NCI-H1048 (cell line): ENCODE measurements at places on chromosomes 1 and 21.
A peak's percentile ranks its signal among the peaks of the same experiment; 100 is the strongest.

DNA sequence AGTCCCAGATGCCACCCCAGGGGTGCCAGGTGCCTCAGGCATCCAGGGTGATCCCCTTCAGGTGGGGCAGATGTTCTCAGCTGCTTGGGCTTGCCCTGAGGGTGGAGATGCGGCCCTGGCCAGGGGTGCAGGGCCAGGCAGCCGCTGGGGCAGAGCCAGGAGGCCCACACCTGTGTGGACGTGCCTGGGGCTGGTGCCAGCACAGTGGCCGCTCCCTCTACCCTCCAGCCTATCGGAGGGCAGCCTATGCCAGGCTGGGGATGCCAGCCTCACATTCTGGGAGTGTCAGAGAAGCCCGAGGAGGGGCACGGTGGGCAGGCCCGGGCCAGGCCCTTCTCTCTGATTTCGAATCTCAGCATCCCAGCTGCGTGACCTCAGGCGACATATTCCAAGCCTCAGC lies 96.5 kb upstream of the WNT4 start:
- no peak for DNase-seq

DNA sequence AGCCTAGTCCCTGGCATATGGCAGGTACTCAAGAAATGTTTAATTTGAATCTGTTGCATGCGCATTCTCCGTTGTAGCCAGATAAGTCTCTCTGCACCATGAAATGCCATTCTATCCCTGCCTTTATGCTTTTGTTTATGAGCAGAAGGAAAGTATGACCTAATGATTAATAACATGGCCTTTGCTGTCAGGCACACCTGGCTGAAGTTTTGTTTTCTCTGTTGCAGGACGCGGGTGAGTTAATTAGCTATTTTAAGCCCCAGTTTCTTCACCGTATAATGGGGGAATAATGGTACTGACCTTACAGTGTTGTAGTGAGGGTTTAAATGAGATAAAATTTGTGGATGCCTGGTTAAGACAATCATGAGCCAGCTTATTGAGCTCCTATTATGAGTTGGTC lies 87.7 kb downstream of the ST6GALNAC3 start:
- DNase-seq, result no peak

- no peak for DNase-seq
Observed at GRCh38 chr21:32413697-32414578, 1.4 kb downstream of the EVA1C start.

DNA sequence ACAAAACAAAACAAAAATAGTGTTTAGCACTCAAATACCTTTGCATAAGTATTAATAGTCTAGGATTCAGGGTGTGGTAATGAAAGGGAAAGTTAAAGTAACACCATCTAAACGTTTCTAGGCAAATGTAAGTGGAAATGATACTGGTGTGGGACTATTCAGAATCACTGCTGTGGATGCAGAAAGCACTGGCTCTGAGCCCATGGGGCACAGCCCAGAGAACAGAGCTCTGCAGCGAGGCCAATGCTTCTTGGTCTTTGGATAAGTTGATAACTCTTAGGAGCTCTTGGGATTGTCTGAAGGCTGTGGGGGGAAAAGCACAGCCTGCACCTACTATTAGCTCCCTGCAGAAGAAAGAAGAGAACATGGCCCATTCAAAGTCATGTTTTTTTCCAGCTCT lies 21.4 kb upstream of the DNM3 start:
- no peak for DNase-seq

DNA sequence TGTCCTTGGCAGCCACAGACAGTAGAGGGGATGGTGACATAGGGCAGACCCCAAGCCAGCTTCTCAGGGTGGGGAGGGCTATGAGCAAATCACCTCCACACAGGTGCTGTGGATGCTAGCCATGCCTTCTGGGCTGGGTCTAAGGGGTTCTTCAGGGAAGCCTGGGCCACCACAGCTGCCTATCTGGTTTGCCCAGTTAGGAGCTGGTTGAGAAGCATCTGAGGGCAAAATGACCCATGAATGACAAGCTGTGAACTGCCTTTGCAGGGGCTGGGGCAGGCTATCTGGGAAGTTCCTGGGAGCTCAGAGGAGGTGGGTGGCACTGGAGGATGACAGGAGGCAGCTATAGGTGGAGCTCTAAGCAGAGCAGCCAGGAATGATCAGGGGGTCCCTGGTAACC lies 10.1 kb upstream of the ARHGEF10L start:
- DNase-seq, result no peak

DNA sequence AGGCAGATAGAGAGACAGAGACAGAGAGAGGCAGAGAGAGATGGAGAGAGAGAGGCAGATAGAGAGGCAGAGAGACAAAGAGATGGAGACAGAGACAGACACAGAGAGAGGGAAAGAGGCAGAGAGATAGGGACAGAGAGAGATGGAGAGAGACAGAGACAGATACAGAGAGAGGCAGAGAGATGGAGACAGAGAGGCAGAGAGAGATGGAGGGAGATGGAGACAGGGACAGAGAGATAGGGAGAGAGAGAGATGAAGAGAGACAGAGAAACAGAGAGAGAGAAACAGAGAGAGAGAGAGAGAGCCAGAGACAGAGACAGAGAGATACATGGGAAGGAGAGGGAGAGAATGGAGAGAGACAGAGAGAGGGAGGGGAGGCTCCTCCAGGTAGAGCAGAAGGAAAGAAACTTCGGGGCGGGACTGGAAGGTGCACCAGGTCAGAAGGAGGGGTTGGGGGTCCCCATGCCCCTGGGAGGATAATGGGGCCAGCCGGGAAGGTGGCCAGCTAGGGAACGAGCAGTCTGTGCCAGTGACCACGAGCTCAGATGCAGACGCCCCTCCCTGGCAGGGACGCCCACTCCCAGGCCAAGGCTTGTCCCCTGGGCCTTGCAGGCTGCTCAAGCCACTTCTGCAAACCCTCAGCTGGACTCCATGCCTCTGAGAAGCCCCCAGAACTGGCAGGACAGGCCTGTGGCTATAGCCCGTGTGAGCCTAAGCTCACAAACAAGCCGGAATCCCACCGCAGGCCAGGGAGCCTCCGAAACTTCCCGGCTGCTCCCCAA lies 3.3 kb downstream of the FNDC10 start:
- DNase-seq, result no peak

DNA sequence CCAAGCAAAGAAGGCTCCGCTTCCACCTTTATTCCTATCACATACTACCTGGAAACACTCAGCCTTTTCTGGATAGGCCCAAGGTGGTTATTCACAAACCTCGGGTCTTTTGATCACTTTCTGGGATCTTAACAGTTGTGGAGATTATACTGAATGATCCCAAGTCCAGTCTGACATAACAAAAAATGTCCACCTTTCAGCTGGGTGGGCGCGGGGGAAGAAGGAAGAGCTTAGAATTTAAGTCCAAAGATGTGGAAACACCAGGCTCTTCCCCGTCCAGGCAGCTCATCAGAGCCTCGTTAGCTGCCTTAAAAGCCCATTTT lies 338 bp upstream of the C1orf53 start:
- no peak for DNase-seq

DNA sequence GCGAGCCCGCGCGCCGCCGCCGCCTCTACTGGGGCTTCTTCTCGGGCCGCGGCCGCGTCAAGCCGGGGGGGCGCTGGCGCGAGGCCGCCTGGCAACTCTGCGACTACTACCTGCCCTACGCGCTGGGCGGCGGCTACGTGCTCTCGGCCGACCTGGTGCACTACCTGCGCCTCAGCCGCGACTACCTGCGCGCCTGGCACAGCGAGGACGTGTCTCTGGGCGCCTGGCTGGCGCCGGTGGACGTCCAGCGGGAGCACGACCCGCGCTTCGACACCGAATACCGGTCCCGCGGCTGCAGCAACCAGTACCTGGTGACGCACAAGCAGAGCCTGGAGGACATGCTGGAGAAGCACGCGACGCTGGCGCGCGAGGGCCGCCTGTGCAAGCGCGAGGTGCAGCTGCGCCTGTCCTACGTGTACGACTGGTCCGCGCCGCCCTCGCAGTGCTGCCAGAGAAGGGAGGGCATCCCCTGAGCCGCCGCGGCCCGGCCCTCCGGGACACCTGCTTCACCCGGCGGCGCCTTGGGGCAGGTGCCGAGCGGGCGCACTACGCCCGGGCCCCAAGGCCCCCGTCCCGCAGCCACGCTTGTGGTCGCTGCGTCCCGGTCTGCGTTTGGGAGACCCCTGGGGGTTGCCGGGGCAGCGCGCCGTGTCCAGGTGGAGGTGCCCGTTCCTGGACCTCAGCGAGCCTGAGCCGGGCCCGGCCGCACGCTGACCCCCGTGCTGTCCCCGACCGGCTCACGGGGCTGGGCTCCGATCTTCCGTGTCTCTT lies 944 bp downstream of the B3GALT6 start:
- no peak for DNase-seq

DNA sequence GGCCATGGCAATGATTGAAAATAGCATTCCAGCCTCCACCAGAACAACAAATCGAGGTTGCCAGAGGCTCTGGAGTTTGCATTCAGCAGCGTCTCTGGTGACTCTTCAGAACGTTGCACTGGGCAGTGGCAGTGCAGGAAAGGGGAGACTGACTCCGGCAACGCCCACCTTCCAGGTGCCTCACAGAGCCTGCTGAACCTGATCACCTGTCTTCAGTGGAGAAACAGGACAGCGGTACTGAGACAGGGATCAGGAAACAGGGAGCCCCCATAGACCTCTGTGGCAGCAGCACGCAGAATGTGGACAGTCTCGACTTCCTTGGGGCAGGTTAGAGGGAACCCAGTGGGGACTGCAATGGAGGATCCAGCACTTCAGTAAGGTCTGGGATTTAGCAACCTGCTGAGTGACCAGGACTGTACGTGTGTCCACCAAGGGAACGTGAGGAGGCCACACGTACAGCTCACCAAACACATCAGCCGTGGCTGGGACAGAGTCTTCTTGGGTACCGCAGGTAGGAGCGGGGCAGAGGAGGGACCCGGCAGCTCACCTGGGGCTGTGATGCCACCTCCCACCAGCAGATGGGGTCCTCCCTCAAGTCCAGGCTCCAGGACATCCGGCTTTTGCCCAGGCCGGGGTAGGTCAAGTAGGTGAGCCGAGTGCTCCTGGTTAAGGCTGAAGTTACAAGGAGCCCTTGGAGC lies 128.6 kb downstream of the PRDM2 start:
- no peak for DNase-seq

DNA sequence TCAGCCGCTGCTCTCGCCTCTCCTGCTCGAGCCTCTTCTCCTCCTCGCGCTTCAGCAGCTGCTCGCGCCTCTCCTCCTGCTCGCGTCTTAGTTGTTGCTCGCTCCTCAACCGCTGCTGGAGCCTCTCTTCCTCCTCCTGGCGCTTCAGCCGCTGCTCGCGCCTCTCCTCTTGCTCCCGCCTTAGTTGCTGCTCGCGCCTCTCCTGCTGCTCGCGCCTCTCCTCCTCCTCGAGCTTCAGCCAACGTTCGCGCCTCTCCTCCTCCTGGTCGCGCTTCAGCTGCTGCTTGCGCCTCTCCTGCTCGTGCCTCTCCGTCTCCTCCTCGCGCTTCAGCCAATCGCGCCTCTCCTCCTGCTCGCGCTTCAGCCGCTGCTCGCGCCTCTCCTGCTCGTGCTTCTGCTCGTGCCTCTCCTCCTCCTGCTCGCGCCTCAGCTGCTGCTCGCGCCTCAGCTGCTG lies 3.7 kb downstream of the TCHH start:
- no peak for DNase-seq

DNA sequence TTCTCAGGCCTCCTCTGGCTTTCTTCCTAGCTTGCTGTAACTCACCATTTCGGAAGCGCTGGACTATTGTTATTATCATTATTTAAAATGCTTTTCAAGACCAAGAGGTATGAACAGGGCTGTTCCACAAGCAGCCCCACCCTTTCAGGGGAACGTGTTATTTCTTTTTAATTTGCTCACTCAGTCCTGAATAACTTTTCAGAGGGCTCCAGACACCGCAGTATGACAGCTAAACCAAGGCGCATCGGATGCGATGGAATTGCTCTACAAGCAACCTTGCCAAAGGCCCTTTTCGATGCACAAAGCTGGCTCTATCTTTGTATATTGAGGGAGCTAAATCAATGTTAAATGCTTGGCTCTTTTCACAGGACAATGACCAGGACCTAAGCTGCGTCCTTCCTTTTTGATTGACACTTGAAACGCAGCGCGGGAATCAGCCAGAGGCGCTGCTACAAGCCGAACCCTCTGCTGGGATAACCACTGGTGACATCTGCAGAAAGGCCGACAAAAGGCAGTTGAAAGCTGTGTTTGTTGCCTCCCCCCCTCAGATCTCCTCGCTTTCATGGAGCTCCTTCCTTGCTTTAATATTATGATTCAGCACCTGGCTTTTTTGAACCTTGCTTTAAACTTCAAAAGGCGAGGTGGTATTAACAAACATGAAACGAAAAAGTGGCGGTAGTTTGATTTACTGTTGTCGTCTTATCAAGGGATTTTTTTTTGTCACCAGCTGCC lies 204.7 kb upstream of the PROX1 start:
- DNase-seq, result no peak

- DNase-seq, result no peak
Observed at GRCh38 chr1:64900916-64901315, 65.4 kb downstream of the JAK1 start.

- peak; percentile 86 for DNase-seq
Observed at GRCh38 chr1:209860293-209860881, 32.6 kb downstream of the UTP25 start.

DNA sequence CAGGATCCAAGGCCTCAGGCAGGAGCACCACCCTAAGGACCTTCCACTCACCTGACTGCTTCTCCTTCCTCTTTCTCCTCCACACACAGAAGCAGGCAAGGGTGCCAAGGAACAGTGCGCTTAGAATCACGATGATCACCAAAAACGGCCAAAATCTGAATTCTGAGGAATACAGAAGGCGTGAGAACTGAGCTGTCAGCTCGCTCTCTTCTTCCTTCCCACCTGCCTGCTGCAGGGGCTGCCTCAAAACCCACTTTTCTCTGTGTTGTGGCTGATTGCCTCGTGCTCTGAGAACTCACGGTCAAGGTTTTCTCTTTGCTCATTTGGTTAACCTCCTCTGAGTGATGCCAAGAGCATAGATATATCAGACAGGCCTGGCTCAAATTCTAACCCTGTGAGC lies 23.8 kb downstream of the CD244 start:
- no peak for DNase-seq

DNA sequence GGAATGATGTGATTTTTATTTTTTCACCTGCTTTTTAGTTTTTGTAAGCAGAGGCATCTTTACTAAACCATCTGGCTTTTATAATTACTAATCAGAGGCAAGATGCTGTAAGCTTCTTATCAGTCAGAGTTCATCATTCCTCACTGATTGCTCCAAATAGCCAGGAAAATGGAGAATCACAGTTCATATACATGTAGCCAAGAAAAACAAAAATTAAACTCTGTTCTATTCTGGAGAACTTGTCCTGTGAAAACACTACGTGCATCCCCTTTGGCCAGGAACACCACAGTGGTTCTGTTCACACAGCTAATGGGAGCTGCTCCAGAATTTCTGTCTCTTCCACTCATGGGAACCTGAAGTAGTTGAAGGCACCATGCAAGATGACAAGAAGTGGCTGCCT lies 725.5 kb upstream of the CHRM3 start:
- DNase-seq, result no peak
